ENCODE measurements at places on chromosomes 11 and 22. TPM values are rescaled to one million over a fixed set of nuclear protein-coding genes. Genes with fewer than 3 reads are reported as not detected.
A peak's percentile ranks its signal among the peaks of the same experiment; 100 is the strongest.

IGLL1 gene
- total RNA-seq, result not detected

LMO1 gene
- total RNA-seq, result not detected

DNA sequence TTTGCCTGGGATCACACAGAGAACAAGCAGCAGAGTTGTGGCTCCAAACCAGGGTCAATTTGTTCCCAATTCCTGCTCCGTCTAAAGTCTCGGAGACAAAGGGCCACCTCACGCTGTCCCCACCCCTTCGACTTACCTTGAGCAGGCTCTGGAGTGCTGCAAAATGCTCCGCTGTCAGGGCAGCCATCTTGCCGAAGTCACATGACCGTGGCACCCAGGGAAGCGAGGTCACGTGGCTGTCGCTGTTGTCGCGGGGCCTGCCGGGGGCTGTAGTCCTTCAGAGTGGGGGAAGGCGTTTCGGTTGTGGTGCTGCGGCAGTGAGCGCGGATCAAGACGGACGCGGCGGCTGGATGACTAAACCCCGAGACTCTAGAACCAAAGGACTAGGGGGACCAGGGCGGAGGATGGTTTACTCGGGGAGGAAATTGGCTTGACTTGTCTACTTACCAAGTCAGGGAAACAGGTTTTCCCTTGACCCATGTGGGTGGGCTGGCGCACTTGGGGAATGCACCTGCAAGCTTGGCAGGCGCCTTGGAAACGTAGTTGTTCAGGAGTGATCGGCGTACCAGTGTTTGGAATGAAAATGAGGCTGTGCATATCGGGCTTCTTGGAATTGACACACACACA lies at the start of gene COMMD9:
COMMD9 (minus strand) TSS at position 199 of the 627 bp plus-strand sequence; CDS start at position 187, 12 bp downstream.
- H3K4me3 ChIP-seq, result peak within 1 kb of the TSS; percentile 68
- H3K27ac ChIP-seq, result peak within 1 kb of the TSS; percentile 21
- peaks cover 18% of the 10 kb centered on the region for H3K4me1 ChIP-seq

DNA sequence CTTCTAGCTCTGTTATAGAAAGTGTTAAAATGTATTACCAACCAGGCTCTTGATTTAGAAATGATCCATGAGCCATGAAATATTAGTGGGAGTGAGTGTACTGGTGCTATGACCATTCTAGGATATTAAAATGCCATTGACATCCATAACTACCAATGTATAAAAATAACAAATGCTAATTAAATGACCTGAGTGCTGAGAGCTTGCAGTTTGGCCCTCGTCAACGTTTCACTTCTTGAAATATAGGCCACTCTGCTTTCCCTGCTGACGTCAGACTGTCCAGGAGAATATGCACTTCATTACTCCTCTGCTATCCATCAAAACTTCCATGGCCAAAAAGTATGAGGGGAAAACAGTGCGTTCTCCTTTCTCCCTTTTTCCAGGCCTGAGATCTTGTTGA lies 563.1 kb downstream of the METTL15 start:
- H3K27me3 ChIP-seq, result no peaks in the 10 kb centered on the region
- H3K36me3 ChIP-seq, result no peaks in the 10 kb centered on the region
- no peak for DNase-seq
- no peak overlapping the region for H3K27ac ChIP-seq
- no peak overlapping the region for H3K4me3 ChIP-seq

DNA sequence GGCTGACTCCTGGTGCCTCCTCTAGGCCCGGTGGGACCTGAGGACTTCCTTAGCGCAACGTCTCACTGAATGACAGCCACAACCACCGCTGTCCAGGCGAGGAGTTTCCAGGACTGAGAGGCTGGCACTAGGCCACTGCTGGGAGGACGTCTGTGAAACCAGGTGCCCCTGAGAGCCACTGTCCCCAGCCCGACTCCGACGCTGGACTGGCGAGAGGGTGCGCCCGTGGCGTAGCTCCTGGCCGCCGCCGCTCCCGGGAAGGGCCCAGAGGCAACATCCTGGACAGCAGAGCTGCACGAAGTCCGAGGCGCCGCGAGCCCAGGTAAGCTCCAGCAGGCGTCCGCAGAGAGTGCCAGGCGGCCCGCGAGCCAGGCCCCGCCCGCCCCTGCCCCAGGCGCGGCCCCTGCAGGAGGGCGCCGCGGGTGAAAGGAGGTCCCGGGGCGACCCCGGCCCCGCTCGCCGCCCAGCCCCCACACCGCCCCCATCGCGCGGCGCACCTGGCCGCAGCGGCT lies 525 bp downstream of the DGCR2 start:
- no peaks in the 10 kb centered on the region for H3K27me3 ChIP-seq
- H3K27ac ChIP-seq, result peak overlapping the region; percentile 96
- peaks cover 6% of the 10 kb centered on the region for H3K36me3 ChIP-seq
- H3K4me3 ChIP-seq, result peak overlapping the region; percentile 99
- peak; percentile 77 for DNase-seq
- H3K4me1 ChIP-seq, result peaks cover 54% of the 10 kb centered on the region

DNA sequence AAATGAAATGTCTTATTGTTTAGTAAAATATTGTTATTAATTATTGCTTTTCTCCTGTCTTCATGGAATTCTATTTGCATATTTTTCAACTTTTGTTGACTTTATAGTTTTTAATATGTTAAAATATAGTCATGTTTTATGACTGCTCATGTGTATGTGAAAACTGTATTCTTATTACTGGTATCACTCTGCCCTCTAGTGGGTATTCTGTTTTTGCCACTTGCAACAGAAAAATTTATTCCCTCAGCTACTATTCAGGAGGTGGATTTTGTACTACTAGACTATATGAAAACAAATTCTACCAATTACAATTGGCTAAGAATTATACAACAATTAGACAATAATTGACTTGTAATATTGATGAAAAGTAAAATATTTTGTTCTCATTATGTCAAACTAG lies 45.0 kb downstream of the OR4C6 start:
- no peak for DNase-seq
- H3K27me3 ChIP-seq, result no peaks in the 10 kb centered on the region
- H3K27ac ChIP-seq, result no peak overlapping the region

DNA sequence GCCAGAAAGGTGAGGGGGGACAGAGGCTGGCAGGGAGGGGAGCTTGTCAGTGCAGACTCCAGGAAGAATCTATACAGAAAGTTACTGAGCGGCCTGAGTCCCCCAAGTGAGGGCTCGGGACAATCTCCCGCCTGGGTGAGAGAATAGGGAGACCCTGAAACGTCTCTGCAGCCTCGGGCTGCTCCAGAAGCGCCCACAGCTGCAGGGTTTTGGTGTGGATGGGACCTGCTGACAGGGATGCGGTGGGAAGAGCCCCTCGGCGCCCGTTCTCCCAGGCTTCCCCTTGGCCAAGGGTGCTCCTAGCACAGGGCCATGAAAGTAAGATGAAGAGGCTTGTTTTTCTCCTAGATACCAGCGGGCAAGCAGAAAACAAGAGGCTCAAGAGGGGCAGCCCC lies 743 bp upstream of the RCE1 start:
- H3K4me1 ChIP-seq, result peaks cover 50% of the 10 kb centered on the region
- peaks cover 14% of the 10 kb centered on the region for H3K36me3 ChIP-seq
- peak; percentile 16 for DNase-seq
- H3K27ac ChIP-seq, result peak overlapping the region; percentile 98

DNA sequence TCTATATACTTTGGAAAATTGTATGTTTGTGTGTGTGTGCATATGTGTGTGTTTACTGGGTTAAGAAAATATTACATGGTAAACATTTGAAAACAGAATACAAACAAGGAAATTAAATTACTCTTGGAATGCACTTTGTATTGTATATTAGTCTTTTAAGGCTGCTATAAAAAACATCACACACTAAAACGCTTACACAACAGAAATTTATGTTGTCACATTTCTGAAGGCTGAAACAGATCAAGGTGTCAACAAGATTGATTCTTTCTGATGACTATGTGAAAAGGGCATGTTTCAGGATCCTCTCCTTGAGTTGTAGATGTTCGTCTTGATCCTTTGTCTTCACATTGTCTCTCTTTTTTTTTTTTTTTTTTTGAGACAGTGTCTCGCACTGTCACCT lies 149.1 kb upstream of the CNTN5 start:
- H3K27me3 ChIP-seq, result no peaks in the 10 kb centered on the region
- DNase-seq, result no peak
- H3K36me3 ChIP-seq, result no peaks in the 10 kb centered on the region
- H3K27ac ChIP-seq, result no peak overlapping the region
- H3K4me1 ChIP-seq, result no peaks in the 10 kb centered on the region

- peak; percentile 78 for DNase-seq
- H3K27me3 ChIP-seq, result no peaks in the 10 kb centered on the region
- no peak overlapping the region for H3K4me3 ChIP-seq
- no peaks in the 10 kb centered on the region for H3K36me3 ChIP-seq
Observed at GRCh38 chr22:17266251-17266971, 47.2 kb upstream of the ADA2 start.

DNA sequence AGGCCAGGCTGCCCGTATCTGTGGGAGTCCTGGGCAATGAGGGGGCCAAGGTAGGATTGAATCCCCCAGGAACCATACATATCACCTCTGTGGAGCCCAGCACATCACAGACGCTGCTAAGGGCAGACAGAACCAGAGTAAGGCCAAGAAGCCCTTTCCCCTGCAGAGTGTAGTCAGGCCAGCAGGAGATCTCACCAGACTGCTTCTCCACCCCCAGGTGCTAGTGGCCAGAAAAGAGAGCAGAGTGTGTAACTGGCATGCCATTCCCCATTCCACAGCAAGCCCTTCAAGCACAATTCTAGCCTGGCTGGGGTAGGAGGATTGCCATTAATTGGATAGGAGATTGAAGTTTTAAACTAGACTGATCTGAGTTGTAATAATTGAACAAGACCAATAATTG lies 28.0 kb upstream of the FCHSD2 start:
- DNase-seq, result no peak
- no peak overlapping the region for H3K4me3 ChIP-seq
- no peaks in the 10 kb centered on the region for H3K27me3 ChIP-seq
- no peaks in the 10 kb centered on the region for H3K4me1 ChIP-seq
- H3K27ac ChIP-seq, result no peak overlapping the region

DNA sequence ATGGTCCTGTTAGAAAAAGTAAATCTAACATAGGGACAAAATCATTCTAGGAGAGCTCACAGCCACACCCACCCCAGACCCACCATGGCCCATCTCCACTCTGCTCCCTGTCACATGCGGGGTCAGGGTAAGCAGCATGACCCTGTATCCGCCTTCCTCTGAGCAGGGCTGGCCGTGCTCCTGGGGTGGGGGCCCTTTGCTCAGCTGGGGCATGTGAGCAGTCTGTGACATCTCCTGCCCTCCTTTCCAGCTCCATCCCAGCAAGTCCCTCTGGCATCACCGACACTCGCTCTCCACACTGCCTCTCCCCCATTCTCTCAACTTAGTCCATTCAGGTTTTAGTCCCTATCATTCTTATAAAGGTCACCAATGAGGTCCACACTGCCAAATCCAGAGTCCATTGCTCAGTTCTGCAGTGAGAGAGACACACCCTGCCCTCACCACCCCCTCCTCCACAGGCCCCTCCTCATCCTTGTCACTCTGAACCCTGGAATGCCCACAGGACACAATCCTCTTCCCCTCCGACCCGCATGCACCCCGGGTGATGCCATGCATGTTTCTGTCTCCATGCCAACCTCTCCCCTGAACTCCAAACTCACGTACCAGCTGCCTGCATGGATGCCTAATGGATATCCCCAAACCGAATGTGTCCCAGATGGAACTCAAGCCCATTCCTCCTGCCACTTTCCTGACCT lies 65.1 kb upstream of the PITPNB start:
- no peak overlapping the region for H3K4me3 ChIP-seq
- H3K27ac ChIP-seq, result no peak overlapping the region
- DNase-seq, result peak; percentile 10
- no peaks in the 10 kb centered on the region for H3K4me1 ChIP-seq
- no peaks in the 10 kb centered on the region for H3K27me3 ChIP-seq

GRCh38 chr22:35039625-35040024 lies 26.3 kb upstream of the ISX start:
- H3K4me3 ChIP-seq, result no peak overlapping the region
- no peaks in the 10 kb centered on the region for H3K4me1 ChIP-seq
- H3K27ac ChIP-seq, result no peak overlapping the region

DNA sequence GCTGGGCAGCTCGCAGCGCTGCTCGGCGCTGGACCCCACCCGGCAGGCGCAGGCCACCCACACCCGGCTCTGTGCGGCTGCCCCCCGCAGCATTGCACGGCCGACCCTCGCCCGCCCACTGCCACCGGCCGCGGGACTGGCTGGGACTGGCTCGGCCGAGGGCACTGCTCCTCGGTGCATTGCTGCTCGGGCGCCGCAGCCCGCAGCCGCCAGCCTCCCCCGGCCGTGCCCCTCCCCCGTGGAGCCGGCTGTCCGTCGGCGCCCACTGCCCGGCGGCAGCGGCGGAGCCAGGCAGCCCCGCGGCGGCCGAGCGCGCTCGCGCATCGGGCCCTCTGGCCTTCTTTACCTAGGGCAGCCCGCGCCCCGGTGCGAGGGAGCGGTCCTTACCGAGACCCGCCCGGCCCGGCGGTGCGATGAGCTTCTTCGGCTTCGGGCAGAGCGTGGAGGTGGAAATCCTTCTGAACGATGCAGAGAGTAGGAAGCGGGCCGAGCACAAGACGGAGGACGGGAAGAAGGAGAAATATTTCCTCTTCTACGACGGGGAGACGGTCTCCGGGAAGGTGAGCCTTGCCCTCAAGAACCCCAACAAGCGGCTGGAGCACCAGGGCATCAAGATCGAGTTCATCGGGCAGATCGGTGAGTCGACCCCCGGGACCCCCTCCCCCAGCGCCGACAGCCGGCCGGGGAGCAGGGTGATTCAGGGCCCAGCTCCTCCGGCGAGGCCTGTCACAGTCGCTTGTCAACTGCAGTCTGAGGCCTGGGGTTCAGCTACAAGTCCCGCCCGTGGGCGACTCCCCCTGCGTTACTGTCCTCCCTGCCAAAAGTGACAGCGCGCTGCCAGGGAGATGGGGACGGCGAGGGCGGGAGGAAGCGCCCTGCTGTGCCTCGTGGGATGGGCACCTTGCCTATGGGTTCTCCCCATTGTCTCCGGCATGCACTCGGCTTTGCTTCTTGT lies 516 bp downstream of the VPS26B start:
- no peaks in the 10 kb centered on the region for H3K36me3 ChIP-seq
- H3K27ac ChIP-seq, result peak overlapping the region; percentile 93
- H3K4me3 ChIP-seq, result peak overlapping the region; percentile 94
- peaks cover 44% of the 10 kb centered on the region for H3K4me1 ChIP-seq
- peak; percentile 43 for DNase-seq
- no peaks in the 10 kb centered on the region for H3K27me3 ChIP-seq

- no peaks in the 10 kb centered on the region for H3K27me3 ChIP-seq
- peaks cover 52% of the 10 kb centered on the region for H3K4me1 ChIP-seq
- no peaks in the 10 kb centered on the region for H3K36me3 ChIP-seq
- DNase-seq, result peak; percentile 65
- H3K4me3 ChIP-seq, result peak overlapping the region; percentile 70
Observed at GRCh38 chr11:129278586-129279319, 86.6 kb upstream of the ARHGAP32 start.

DNA sequence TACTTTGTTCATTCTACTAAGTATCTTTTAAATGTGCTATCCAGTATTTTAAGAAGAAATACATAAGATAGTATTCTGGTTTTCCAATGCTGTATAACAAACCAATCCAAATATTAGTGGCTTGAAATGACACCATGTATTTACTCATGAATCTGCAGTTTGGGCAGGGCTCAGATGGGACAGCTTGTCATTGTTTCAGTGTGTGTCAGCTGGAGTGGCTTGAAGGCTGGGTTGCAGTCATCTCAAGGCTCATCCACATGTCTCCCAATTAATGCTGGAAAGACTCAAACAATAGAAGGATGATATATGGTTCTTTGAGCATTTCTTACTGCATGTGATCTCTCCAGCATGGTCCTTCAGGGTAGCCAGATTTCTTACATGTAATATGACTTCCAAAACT lies 146.2 kb downstream of the ARHGAP42 start:
- no peaks in the 10 kb centered on the region for H3K27me3 ChIP-seq
- no peaks in the 10 kb centered on the region for H3K36me3 ChIP-seq
- no peak for DNase-seq
- H3K4me1 ChIP-seq, result peaks cover 32% of the 10 kb centered on the region

All from stomach (tissue), 19 donors.